NCI-H1436 treated with DMSO at 0.1 percent for 48 hours (cell line): ENCODE measurements at places on chromosomes 5 and 9.

GRCh38 chr5:40976836-40977235, 67.5 kb downstream of the C7 start:
- no peak for DNase-seq

GRCh38 chr9:95027914-95028852, 289.3 kb downstream of the FANCC start:
- DNase-seq: no peak

DNA sequence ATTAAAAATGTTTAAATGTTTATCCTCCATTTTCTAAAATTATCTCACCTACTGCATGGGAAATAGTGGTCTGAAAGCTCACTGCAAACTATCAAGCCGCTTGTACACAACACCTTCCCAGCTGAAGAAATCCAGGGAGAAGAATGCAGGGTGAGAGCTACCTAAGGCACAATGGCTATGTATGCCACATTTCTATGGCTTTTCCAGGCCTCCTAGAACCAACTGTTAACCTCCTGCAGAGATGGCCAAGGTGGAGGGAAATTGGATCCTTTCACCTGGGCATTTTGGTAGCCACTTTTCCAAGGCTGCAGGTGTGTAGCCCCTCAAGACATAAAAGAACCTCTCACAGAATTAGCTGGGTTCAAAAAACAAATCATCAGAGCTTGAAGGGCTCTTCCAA, 286.4 kb downstream of the EBF1 start:
- DNase-seq: no peak

DNA sequence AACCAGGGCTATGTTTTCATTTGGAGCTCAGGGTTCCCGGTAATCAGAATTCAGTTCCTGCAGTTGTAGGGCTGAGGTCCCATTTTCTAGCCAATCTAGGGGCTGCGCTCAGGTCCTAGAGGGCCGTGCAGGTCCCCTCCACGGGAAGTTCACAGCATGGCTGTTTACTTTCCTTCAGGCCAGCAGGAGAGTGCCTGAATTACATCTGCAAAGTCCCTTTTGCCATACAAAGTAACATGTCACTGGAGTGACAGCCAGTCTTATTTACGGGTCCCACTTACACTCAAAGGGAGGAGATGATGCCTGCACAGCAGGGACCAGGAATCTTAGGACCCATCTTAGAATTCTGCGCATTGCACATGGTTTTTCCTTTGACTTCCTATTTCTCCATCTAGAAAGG, 29.9 kb upstream of the TGFBI start:
- no peak for DNase-seq

- no peak for DNase-seq
Observed at GRCh38 chr5:89267788-89268187, 384.8 kb upstream of the MEF2C start.

DNA sequence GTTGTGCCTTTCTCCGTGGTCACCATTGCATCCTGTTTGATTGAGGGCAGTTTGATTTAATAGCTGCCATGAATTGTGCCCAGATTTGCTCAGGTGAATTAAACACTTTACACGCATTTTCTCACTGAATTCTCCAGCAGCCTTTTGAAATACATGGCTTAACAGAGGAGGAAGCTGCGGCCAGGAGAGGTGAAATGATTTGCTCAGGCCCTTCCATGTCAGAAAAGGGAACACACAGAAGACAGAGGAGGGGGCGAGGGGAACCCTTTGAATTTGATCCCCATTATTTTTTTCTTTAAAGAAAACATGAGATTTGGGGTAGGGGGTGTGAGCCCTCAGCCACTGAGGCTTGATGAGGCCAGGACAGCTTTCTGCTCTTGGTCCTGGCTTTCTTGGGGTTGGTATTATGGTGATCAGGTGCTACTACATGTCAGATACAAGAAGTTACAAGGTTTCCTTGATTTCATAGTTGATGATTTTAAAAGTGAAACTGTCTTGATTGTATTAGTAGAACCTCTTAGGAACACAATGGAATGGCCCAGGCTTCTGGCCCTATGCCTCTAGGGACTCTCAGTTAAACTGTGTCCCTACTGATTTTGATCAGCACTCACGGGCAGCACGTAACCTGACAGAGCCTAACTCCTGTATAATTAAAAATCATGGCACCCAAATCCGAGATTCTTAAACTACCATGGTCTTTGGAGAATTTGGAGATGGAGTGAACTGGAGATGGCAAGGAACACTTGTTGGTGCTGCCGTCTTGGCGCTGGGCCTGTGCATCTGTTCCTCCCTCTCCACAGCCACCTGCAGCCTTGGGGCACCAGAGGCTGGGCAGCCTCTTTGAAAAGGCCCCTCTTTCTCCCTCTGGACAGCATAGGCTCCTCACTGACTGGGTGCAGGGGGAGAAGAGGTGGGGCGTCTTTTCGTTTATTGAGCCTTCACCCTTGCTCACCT, 107.9 kb downstream of the TRIO start:
- DNase-seq: no peak
